ENCODE measurements at places on chromosomes 16 and 17. TPM values are rescaled to one million over a fixed set of nuclear protein-coding genes. Genes with fewer than 3 reads are reported as not detected.

- DNase-seq: no peak
Measured at GRCh38 chr17:17342242-17342945, 39.2 kb downstream of the NT5M start.

DNA sequence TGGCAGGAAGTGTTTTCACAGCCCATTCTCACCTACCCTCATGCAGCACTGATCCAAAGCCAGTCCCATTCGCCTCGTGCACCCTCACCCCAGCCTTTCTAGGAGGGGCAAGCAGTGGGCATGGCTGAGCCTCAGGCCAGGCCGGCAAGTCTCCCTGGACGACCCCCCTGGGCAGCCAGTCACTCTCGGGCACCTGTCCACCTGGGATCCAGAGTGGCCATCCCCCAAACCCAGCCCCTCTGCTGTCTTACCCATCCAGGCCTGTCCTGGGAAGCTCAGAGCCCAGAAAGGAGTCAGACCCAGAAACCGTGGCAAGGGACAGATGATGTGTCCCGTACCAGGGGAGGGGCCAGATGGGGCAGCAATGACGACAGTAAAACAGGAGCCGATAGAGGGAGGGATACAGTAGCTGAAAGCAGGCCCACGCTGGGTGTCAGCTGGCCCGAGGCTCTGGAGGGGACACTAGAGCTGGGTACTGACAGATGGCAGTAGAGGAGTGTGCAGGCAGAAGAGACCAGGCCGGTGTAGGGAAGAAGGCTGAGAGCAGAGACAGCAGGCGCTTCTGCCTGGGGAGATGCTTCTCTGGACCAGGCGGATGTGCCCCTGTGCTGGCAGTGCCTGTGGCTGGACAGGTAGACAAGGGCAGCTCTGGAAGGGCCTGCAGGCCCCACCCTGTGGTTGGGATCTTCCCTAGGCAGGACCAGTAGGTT, 5.8 kb downstream of the CMTM3 start:
- no peak for DNase-seq

DNA sequence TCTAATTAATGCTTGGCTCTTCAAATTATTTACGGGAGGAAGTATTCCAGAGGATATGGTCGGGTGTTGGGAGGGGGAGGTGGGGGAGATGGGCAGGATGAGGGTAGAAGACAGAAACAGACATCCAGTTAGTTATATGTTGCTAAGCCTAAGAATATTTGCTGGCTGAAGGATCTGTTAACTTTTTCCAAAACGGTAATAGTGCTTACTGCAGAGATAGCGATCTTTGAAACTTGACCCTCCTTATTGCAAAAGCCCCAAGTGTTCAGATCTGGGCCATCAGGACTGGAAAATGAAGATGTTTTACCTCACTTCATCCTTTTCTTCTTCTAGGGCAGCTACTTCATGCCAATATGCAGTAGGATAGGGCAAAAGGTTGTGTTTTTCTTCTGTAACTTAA, 27.0 kb upstream of the MMD start:
- no peak for DNase-seq

- no peak for DNase-seq
Measured at GRCh38 chr16:10128397-10129258, 53.6 kb downstream of the GRIN2A start.

DNA sequence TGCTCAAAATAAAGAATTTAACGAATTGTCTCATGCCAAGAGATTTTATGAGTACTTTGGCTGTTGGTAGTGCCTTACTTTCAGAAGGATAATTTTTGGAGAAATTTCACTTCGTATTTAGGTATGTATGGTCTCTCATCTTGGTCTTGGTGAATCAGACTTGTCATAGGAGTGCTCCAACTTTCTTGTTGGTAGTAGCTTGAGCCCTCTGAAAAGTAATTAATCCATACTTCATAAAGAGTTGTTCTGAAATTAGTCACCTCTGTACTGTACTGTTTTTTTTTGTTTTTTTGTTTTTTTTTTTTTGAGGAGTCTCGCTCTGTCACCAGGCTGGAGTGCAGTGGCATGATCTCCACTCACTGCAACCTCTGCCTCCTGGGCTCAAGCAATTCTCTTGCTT, 11.6 kb downstream of the ZNRF1 start:
- no peak for DNase-seq

GRCh38 chr17:65441053-65441605, 120.3 kb downstream of the AXIN2 start:
- DNase-seq: no peak

DNA sequence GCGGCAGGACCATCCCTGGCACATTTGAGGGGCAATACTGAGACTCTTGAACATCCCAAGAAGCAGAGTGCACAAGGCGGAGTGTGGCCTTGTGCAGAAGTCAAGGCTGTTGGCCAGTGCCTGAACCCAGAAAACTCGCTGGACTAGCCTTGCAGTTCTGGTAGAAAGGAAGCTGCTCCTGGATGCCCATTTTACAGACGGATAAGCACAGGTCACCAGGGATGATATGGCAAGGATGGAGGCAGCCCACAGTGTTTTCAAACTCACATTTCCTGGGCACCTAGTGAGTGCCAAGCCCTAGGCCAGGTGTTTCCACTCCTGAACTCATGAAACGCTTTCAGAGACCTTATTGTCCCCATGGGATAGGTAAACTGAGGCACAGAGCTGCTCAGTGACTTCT, 1.7 kb upstream of the MAP2K3 start:
- no peak for DNase-seq

- DNase-seq: no peak
Measured at GRCh38 chr17:79852748-79853147, 13.5 kb upstream of the CBX4 start.

DNA sequence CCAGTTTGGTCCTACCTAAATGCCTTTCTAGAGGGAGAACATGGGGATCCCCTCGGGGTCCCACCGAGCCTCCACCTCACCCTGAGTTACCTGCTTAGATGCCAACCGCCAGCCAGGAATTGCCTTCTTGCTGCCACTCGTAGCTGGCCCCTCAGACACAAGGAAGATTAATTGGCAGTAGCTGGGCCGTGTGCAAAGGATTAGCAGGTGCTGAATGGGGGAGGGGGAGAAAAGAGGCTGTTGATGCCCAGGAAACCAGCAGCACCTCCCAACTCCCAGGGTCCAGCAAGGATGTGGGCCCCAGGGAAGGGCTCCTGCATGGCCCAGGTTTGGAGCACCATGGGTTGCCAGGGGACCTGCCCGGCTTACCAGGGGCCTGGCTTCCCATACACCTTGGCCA, at the start of gene CNGB1:
Gene CNGB1, minus strand, starts transcription at position 159 of the 400 bp plus-strand sequence. CDS start 3,842 bp downstream, outside the sequence.
- no peak for DNase-seq

- no peak for DNase-seq
Measured at GRCh38 chr17:36527621-36528250, 6.9 kb downstream of the MYO19 start.

- no peak for DNase-seq
Measured at GRCh38 chr17:17414341-17414805, 62.4 kb upstream of the MED9 start.

DNA sequence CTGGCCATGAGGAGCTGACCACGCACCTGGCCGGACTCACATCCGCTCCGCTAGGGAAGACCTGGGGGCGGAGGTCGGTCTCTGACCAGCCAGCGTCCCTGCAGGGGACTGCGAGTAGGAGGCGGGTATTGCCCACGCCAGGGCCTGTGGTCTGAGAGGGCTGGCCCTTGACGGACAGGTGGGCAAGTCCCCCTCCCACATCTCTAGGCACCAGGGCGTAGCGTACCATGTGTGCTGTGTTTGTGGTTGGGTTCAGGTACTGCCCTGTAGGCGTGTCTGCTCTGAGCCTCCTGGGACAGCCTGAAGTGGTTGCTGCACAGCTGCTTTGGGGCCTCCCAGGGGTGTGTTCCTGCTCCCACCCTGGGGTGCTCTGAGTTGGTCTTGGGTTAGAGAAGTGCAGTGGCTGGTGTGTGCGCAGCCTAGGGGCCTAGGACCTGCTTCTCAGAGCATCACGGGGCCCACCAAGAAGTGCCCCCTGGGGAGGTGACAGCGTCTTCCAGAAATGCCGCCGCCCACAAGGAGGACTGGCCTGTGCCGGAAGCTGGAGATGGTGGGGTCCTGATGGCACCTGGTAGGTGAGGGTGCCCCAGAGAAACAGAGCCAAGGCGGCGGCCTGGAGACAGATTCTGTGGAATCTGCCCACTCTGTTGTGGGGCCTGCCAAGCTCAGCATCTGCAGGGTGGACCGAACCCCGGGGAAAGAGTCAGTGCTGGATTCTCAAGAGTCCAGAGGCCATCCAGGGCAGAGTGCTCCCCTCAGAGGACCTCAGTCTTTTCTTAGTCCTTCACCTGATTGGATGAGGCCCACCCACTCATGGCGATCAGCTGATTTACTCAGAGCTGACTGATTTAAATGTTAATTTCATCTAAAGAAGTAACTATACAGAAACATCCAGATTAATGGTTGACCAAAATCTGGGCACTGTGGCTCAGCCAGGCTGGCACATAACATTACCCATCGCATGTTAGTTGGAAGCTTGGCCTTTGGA, 48.3 kb downstream of the WDR45B start:
- DNase-seq: no peak

The MPP2 gene
- 4.0 TPM for polyA plus RNA-seq

The SYNGR3 gene
- polyA plus RNA-seq: not detected

The CDYL2 gene
- 1.7 TPM for polyA plus RNA-seq

The CA5A gene
- not detected for polyA plus RNA-seq

The TBC1D3G gene
- polyA plus RNA-seq: not detected

The NACA2 gene
- polyA plus RNA-seq: not detected

The ZNF207 gene
- 137 TPM for polyA plus RNA-seq

The PRRT2 gene
- polyA plus RNA-seq: not detected

The EPX gene
- polyA plus RNA-seq: not detected

The DDX5 gene
- polyA plus RNA-seq: 1,067 TPM

The NTN1 gene
- not detected for polyA plus RNA-seq

The TP53TG3B gene
- not detected for polyA plus RNA-seq
